Activated CD4-positive, alpha-beta T cell treated with anti-CD3 and anti-CD28 coated beads, Interleukin-2, amount 50 U/mL, for 16 hours (primary cell): ENCODE measurements at places on chromosomes 1 and 21.

- no peak for DNase-seq
Observed at GRCh38 chr1:238639861-238640260, 746.5 kb upstream of the CHRM3 start.

DNA sequence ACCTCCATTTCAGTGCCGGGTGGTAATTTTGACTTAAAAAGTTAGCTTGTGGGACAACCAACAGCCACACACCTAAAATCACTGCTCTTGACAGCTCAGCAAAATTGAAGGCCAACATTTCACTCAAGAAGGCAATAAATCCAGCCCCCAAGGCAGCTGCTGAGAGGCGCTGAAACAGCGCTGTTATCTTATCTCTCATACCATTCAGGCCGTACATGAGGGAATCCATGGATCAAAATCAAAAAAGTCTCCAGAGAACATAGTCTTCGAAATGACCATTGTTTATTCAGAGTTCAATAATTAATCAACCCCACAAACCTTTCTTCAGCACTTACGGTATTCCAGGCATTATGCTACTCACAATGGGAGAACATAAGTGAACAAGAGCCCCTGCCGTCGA is 38.5 kb downstream of the ZBTB18 start:
- no peak for DNase-seq

- DNase-seq: no peak
Observed at GRCh38 chr1:59230622-59231021, 66.3 kb upstream of the FGGY start.

DNA sequence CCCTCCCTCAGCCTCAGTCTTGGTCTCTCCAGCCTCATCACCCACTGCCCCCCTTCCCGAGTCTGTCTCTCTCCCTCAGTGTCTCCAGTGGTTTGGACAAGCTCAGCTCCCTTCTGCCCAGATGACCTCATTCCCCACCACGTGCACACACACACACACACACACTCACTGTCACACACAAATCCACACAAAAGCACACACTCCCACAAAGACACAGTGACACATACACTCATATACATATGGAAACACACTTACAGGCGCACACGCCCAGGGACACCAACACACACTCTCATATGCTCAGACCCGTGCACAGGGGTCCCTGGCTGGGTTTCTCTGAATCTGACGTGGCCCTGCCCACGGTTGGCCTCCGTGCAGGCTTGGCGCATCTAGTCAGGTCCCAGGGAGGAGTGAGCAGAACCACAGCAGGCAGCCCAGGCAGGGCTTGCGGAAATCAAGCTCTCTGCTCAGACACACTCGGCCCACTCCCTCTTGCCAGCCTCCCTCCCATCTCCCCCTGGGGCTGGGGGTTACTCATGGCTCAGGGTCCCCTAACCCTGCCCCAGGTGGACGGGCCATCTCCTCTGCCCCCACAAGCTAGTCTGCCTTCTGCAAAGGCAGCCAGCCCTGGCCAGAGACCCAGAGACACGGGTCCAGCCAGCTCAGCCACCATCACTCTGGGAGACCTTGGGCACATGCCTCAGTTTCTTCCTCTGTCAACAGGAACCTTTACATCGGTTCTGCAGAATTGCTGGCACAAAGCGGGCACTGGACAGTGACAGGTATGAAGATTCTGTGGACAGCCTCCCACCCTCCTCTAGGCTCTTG is 38.5 kb upstream of the FAM131C start:
- DNase-seq: no peak

DNA sequence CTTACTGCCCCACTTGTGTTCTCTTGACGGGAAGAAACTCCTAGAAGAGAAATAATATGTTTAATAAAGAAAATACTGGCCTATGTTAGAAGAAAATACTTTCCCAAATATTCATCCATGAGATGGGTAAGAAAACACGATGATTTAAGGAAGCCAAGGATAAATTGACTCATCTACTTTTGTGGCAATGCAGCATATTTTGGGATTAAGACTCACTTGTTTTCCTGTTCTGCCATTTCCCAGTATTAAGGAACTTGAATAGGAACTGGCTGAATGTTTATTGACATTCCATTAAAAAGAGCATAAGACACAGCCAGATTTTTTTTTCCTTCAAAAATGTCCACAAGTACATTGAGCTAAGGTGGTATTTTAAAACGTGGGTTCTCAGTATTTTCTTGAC is 10.9 kb upstream of the ADAMTS5 start:
- no peak for DNase-seq

GRCh38 chr1:22031214-22031962 is 21.1 kb upstream of the CDC42 start:
- peak; percentile 32 for DNase-seq

DNA sequence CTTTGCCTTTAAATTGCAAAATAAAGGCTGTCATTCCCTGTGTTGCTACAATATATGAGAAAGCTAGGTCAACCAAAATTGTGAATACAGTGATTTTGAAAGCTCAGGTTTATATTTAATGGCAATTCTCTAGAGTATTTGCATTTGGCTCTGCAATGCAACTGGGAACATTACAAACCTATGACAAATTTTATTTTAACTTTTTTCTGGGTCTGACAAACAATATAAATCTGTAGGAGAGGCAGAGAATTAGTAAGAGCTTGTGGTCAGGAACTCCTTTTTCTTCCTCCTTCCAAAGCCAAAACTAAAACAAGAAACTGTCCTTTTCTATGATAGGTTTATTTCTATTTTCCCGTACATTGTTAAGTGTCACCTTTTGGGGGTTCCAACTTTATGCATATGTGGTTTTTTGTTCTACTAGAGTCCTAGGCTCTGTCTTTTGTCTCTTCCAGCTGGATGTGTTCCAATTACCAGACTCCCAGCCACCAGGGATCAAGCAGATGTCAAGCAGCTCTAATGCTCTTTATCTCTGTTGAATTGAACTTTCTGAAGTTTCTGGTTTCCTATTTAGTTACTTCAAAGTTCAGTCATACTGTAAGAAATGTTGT is 106.9 kb downstream of the ASH1L start:
- no peak for DNase-seq

- peak; percentile 6 for DNase-seq
Observed at GRCh38 chr1:241323514-241324195, 33.4 kb downstream of the RGS7 start.
